Activated T-cell treated with anti-CD3 and anti-CD28 coated beads, Interleukin-2, amount 50 U/mL, for 24 hours (primary cell): ENCODE measurements at places on chromosomes 13 and 19.

DNA sequence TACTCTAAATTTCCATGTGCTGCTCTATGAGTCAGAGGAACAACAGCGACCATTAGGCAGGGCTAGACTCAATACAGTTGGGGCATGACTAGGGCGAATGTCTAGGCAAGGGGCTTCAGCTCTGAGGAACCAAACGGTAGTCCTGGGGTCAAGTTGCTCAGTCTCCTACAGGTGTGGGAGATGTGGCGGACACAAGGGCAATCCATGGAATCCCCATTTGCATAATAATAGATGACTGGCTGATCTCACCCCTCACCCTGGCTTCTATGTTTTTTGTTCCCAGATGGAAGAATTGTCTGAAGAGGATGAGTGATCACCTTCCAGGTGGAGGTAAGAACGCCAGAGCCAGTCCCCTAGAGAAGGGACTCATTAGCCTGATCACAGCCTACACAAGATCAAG, 1048.2 kb upstream of the MIR17HG start:
- DNase-seq, result no peak

DNA sequence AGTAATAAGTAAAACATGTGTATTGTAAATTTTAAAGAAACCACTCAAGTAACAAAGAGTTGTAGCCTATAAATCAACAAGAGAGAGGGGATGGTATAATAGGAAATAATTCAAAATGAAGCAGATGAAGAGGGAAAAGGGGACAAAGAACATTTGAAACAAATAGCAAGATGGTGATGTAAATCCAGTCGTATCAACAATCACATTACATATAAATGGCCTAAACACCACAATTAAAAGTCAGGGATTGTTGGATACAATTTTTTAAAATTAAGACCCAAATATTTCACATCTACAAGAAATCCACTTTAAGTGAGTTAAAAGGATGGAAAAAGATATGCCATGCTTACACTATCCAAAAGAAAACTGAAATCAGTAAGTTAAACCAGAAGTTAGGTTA, 15.2 kb downstream of the FNDC3A start:
- no peak for DNase-seq

DNA sequence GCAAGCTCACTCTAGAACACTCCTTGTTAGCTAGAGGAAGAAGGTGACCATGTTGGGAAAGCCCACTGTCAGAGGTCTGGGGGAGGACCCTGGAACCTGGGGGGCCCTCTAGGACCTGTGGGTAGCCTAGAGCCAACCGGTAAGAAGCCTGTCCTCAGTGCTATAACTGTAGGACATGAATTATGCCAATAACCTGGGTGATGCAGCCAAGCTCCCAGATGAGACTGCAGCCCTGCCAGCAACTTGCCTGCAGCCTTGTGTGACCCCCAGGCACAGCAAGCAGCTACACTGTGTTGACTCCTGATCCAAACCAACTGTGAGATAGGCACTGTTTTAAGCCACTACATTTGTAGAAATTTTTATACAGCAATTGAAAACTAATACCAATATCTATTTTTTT, 122.3 kb downstream of the MIPEP start:
- DNase-seq, result no peak

- no peak for DNase-seq
Observed at GRCh38 chr19:16676101-16676798, 15.3 kb downstream of the TMEM38A start.

GRCh38 chr13:49536144-49536873, 40.6 kb downstream of the PHF11 start:
- DNase-seq, result no peak

DNA sequence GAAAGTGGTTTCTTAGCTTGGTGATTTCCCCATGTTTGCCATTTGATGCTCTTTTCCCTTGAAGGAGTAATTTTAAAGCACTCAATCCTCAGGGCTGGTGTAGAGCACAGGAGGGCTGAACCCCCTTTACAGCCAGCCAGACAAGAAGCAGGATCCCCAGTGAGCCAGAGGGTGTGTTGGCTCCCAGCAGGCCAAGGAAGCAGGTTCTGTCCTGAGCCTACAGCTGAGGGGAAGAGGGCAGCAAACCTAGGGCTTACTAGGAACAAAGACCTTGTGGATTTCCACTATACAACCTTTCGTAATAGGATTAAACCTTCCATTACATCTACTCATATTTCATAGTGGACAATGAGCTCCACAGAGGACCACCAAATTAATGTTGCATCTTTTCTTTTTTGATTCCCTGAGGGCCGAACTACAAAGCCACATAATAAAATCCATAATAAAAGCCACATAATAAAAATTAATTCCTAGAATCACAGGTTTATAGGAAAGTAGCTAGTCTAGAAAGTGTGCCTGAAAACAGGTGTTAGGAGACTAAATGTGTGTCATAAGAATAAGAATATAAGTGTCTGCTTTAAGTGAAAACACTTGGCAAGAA, 300.2 kb downstream of the DCLK1 start:
- no peak for DNase-seq

DNA sequence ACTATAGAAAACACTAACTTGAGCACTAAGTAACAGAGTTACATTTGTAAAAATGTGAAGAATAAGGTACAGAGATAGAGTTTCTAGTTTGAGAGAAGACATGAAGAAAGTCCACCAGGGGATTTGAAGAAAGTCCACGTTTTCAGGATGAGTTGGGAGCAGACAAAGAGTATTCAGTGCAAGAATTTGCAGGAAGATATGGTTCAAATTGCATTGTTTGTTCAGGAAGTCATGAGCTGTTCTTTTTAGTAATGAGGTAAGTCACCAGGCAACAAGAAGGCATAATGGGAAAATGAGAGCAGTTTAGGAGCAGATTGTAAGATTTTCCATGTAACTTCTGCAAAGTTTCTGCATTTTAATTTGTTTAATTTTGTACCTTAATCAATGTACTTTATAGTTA, 618.0 kb downstream of the DACH1 start:
- no peak for DNase-seq

GRCh38 chr13:55229906-55230569, 1910.7 kb upstream of the PRR20A start:
- DNase-seq, result no peak

DNA sequence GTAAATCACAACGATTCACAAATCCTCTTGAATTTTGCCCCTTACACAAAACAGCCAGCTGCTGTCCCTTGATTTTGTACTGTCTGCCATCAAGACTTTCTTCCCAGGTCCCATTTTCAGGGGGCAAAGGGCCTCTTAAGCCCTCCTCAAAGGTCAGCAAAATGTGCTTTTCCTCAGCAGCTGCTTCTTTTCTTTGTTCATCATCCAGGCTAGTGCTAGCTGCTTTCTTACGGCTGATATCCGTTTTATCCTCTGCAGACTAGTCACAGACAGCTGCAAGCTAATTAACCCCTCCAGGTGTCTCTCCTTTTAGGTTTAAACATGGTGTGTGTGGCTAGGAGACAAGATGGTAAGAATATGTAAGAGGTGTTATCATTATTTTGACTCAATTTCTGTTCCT, 90.9 kb downstream of the NALCN start:
- DNase-seq, result no peak
